SJSA1 (cell line): ENCODE measurements at places on chromosomes 4 and X. TPM values are rescaled to one million over a fixed set of nuclear protein-coding genes. Genes with fewer than 3 reads are reported as not detected.

DNA sequence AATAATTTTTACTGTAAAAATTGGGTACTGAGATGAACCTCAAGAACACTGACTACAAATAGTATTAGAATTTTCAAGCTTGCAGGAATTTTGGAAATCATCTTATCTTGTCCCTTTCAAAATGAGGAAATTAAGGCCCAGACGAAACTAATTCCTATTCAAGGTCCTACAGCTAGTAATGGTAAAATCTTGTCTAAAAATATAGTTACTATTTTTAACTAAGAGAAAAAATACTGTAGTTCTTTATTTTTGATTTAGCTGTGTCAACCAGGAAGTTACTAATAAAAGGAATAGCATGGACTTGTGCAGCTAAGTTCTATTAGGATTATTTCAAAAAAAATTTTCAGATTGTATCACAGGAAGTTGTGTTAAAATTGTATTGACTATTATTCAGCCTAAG is 12.7 kb downstream of the PRIMPOL start:
- DNase-seq = no peak

The DCUN1D4 gene
- total RNA-seq = 30.4 and 65.2 TPM in 2 replicates

DNA sequence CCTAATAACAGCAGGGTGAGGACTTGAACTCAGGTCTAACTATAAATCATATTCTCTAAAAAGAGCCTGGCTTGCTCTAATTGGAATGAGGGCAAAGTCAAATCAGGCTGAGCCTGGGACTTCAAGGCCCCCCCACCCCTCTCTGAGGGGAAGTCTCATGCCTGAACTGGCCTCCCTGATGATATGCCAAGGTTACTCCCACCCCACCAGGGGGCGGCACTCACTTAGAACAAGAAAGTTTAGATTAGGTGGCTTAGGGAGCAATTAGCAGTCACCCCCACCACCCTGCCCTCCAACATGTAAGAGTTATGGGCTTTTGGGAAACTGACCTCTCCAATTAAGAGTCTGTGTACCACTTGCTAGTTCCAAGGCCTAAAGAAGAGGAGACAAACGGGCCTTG is 2.7 kb downstream of the FOXO4 start:
- no peak for DNase-seq

The ARSJ gene
- total RNA-seq = 51.5 and 67.0 TPM in 2 replicates

DNA sequence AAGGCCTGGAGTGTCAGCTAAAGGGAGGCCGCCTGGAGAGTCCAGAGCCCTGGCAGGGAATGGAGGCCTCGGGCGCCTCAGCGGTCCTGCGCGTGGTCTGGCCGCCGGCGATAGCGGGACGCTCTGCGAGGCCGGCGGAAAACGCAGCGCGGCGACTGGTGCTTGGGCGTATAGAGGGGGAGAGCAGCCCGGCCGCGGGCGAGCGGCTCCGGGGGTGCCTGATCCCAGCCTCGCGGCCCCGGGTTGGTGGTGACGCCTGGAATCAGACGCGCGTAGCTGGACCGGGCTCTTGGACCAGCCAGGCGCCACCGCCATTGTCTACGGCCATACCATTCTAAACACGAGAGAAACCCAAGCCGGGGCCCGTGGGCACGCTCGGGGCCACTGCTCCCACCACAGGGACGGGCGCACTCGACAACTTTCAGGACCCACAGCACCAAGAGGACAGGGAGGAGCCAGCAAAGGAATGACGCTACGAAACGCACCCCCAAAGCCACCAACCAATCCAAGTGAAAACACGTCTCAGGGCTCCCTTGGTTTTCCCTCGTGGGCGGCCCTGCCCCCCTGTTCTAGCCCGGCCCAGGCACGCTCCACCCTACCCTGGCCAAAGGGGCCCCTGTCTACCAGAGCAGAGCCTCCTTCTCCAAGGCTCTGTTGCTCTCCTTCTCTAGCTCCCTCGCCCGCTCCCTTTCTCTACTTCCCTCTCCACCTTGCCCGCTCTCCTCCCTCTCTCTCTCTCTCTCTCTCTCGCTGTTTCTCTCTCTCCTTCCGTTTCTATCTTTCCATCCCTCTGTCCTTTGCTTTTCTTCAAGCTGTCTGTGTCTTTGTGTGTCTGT is 7.8 kb downstream of the FRG2 start:
- no peak for DNase-seq

DNA sequence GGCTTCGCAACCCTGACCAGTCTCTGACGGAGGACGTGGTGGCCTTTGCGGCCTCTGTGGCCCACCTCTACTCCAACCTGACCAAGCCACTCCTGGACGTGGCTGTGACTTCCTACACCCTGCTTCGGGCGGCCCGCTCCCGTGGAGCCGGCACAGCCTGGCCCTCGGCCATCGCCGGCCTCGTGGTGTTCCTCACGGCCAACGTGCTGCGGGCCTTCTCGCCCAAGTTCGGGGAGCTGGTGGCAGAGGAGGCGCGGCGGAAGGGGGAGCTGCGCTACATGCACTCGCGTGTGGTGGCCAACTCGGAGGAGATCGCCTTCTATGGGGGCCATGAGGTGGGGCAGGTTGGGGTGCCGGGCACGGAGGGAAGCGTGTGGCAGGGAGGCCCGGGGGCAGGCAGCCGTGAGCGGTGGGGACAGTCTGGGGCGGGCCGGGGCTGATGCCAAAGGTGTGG is 1.2 kb downstream of the ABCD1 start:
- DNase-seq = no peak

DNA sequence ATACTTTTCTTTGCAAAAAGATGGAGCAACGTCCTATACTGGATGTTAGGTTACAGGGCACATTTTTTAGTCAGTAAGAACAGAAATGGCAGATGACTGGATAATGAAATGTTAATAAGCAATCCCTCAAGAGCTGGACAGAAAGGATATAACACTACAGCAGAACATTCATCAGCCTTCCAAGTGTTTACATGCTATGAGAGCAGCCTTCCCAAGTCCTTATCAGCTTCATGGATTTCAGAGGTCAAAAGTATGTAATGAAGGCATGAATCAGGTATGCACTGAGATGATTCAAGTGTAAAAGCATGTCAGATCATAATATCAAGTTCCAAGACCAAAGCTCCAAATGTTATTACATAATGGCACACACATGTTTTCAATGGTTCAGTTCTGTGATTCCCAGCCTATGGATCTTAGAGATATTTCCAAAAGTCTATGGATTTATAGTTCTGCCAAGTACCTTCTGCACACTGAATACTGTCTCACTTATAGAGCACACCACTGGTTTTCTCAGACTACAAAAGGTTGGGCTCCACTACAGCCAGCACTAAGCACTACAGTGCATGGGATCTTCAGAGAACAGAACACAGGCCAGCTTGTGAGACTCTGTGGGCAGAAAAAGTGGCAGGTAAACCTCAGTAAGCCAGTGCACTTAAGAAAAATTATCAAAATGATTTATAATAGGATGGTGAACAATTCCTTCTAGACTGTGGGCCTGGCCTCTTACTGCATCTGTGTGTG is 49.2 kb downstream of the GPC4 start:
- DNase-seq = no peak

The ZCCHC12 gene
- total RNA-seq = not detected in 2 replicates

DNA sequence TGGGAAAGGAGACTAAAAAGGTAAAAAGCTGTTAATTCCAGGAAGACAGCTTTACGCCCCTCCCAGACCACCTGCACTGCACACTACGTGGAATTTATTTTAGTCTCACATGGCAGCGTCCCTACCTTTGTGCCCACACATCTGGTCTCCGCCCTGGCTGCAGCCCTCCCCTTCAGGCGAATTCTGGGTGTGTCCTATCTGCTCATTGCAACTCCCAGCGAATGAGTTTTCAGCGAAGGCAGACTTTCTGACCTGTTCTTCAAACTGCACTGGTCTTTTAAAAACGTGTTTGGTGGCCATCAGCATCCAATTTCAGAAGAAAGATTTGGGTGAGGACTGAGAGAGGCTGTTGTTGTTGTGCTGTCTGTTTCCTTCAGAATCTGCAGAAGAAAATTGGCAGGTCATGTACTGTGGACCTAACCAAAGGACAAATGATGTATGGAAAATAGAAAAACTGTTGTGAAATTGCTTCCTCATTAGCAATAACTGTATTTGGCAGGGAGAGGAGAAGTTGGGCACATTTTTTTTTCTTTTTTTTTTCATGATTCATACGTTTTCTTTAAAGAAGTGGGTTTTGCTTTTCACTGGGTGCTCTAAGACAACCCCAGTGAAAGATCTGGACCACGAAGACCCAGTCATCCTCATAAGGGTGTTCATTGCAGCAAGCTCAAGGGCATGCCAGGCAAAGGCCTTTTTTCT is 4.2 kb downstream of the TLR8 start:
- no peak for DNase-seq

GRCh38 chr4:53646795-53647194 is 55.5 kb upstream of the LNX1 start:
- DNase-seq = peak; percentile 59

DNA sequence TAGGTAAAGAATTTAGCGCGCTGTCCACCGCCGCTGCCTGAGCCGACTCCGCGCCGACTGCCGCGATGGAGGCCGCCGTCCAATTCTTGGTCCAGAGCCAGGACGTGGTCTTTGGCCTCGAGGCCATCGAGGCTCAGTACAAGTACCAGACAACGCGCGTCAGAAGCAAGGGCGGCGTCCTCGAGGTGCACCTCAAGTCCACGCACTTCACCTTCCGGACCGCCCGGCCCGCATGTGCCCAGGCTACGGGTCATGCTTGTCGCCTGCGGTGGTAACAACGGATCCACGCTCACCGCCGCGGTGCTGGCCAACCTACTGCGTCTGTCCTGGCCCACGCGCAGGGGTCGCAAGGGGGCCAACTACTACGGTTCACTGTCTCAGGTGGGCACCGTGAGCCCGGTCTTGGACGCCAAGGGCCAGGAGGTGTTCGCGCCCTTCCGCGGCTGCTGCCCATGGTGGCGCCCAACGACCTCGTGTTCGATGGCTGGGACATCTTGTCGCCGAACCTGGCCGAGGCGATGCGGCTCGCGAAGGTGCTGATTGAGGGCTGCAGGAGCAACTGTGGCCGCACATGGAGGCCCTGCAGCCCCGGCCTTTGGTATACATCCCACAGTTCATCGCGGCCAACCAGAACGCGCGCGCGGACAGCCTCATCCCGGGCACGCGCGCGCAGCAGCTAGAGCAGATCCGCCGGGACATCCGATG is 128.0 kb downstream of the ANAPC4 start:
- DNase-seq = no peak

- no peak for DNase-seq
These were observed 45.2 kb upstream of the WDR1 start for GRCh38 chr4:10161840-10162239.

DNA sequence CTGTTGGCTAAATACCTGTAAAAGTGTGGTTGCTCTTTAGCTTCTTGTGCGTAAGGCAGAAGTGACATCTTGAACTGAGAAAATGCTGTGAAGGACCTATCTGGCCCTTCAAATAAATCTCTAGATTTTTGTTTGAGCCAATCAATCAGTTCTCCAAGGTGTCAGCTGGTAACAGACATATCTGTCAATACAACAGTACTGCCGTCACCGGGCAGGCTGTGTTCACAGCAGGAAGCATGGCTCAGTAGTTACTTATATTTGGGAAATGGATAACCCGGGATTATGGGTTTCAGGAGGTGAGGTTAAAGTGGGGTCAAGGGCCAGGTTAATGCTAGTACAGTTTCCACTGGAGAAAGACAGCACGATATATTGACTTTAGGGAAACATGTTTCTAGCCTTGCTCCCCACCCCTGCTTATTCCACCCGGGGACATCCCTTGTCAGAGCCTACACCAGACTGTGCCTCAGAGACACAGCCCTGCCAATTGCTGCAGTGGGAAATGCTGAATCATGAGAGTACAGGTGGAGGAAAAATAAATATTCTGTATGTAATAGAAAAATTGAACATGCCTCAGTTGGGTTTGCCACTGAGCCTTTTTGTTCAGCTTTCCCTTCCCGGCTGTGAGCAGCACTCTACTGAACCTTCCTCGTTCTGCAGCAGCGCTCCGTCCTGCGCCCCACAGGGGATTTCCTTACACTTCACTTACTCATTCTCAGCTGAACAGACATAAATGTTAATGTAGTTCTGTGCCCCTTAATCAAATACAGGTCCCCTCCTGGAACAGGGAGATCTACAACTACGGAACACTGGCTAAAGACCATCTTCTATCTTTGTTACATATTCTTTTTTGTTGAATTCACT is 121.1 kb downstream of the MGST2 start:
- DNase-seq = no peak

- DNase-seq = no peak
These were observed 60.5 kb upstream of the ENPEP start for GRCh38 chr4:110415478-110415877.

- no peak for DNase-seq
These were observed 4.6 kb downstream of the SH3BGRL start for GRCh38 chrX:81206476-81206875.

DNA sequence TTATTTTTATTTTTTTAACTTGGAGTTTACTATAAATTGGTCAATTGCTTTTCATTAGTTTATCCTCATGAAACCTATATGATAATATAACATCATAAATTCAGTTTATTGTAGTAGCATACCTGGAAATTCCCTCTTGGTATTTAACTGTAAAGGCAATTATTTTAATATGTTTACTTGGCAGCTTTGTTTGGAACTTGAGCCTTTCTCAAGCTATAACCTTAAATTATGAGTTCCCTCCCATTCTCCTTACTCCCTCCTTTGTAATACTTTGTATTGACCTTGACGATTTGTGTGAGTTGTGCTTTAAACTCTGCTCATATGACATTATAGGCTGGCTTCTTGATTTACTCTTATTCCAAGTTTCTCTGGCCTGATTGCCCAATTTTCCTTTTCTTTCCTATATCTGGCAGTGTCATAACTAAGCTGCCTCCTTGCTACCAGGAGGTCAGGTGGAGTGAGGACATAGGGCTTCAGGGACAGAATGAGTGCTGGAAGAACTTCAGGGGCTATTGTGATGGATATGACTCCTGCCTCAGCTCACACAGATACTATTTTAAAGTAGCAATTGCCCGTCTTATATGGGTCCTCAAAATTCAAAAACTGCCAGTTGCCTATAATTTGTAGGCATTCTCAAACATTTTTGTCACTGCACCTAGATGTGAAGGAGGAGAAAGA is 77.7 kb downstream of the RAP1GDS1 start:
- no peak for DNase-seq

GRCh38 chrX:85024044-85024443 is 20.4 kb downstream of the APOOL start:
- DNase-seq = no peak

The EFNB1 gene
- total RNA-seq = 9.7 and 10.4 TPM in 2 replicates

GRCh38 chr4:147090486-147090885 is 144.8 kb upstream of the TTC29 start:
- no peak for DNase-seq

The LDB2 gene
- 8.0 and 16.5 TPM in 2 replicates for total RNA-seq

The PRRG1 gene
- 18.0 and 23.4 TPM in 2 replicates for total RNA-seq

DNA sequence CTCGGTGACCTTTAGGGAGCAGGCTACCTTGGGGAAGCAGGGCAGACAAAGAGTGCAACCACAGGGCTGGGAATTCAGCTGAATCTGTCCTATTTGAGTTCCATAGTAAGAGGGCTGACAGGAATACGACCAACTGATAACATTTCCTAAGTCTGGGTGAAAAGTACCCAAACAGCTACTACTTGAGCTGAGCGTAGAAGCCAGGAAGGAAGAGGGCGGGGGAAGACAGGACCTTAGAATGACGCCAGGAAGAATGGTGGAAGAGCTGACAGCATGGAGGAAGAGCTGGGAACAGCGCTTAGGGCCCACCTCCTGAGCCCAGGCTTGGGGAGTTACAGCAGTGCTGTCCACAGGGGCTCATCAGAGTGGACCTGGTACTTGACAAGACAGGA is 14.4 kb downstream of the MECP2 start:
- DNase-seq = no peak
